ENCODE measurements at places on chromosomes 2 and 18.
A peak's percentile ranks its signal among the peaks of the same experiment; 100 is the strongest.

DNA sequence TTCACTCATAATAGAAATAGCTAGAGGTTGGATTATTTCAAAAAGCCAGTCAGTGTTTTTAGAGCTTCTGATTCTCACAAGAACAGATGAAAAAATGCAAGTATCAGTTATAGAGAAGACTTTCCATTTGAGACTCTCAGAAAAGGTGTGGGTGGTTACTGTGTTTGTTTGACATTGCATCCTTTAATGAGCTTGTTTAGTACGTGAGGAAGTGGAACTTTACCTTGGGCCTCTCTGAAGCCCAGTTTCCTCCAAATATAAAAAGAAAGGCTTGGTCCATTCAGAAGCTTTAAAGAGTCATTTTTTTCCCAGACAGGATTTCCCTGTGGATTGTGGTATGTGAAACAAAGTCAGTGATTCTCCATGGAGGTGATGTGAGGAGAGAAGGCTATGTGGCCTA lies 89.9 kb upstream of the RANBP2 start:
- DNase-seq: no peak

GRCh38 chr2:152134488-152135280 lies 35.8 kb upstream of the CACNB4 start:
- no peak for DNase-seq

DNA sequence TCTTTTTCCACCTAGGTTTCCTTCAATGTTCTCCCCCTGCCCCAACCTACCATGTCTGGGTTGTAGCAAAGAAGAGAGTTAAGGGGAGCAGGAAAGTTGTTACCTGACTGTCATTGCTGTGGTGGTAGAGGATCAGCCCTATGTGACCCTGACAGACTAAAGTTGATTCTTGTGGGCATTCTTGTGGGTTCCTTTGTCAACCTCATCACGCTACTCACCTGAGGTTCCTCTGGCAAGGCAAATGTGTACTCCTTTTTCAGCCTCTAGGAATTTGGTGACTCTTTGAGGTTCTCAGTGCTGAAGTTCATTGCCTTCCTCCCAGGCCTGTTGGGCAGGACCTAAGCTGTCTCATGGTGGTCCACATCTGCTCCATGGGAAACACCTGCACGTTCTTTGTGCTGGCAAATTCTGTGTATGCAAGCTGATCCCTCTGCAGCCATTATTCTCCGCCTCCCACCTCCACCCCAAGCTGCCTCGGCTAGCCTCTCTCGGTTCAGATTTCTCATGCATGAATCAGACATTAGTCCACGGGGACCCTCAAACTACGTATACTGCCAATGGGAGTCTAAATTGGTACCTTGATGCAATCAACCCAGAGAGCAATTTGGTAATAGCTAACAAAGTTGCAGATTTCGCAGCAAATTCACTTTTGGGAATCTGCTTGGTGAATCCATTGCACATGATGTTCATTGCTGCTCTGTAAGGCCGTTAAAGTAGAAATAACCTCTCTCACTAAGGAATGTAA lies 1.5 kb upstream of the GMCL1 start:
- DNase-seq: no peak

GRCh38 chr2:175175896-175176295 lies 5.6 kb downstream of the ATP5MC3 start:
- DNase-seq: no peak

GRCh38 chr2:105576440-105577241 lies 168.1 kb upstream of the NCK2 start:
- no peak for DNase-seq

- DNase-seq: no peak
Measured at GRCh38 chr2:182615036-182615435, 101.0 kb upstream of the DNAJC10 start.

GRCh38 chr2:102508863-102509262 lies 35.8 kb downstream of the SLC9A4 start:
- no peak for DNase-seq

DNA sequence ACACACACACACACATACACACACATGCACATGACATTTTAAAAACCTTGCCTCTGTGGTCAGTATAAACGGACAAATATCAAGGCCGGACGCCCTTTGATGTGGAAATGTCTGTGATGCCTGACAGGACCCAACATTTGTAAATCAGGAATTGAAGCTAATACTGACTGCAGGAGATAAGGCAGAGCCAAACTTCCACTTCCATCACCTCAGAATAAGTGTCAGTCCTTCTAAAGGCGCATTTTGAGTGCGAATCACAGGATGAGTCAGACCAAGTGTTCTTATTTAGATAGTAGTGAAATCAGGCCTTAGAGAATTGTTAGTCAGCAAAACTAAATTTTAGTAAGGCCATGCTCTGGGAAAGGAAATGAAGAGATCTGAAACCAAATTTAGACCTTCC lies 211.7 kb upstream of the LRATD1 start:
- DNase-seq: no peak

GRCh38 chr2:171972329-171972982 lies 27.3 kb upstream of the METAP1D start:
- no peak for DNase-seq

DNA sequence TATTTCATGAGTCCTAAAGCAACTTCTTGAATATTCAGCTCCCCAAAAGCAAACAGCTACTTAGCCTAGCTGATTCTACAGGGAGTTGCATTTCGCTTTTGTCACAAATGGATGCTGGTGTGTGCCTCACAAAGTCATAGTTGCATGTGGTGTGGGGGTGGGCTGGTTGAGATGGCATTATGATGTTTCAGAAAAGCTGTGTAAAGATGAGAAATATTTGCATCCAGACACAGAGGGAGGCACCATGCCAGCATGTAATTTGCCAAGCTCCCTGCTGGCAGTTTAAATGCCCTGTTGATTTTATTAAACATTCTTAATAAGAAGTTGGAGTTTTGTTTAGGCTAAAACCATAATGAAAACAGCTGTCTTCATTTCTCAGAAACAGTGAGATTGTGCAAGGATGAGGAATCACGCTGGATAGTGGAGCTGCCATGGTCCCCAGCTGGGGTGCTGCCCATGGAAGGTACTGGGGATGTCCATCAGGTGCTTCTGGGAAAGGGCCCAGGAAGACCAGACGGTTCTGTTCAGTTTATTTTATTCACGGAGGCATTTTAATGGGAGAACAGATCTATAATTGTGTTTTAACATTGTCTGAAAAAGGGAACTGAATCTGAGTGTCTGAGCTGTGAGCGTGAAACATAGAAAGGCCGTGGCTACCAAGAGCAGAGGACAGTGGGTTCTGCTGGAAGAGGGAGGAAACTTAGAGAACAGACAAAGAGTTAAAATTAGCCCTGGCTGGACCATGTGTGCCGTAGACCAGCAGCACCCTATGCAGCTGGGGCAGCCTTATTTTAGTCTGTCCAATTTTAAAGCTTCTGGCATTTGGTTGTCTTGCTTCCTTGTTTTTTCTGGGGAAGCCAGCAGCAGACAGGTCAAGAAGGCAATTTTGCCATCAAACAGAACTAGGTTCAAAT lies 177.1 kb downstream of the FAM210A start:
- no peak for DNase-seq

DNA sequence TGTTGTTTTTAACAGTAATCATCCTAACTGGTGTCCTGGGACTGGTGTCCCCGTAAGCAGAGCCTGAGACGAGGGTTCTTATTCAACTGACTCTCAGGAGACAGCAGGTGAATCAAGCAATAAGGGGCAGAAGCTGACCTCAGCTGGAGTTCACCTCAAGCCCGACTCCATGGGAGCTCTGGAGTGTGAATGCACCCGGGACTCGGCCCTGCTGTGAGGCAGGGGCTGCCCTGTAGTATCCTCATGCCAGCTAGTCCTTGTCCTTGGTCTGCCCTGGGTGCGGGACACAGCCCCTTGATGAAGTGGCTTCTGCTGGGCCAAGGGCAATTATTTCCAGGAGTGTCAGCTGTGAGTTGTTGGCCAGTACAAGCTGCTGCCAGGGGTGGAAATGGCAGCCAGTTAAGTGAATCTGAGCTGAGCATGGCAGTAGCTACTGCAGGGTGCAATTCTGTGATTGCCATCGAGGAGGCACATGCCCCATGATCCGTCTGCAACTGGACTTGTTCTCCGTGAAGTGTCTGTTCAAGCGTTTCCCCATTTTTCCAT lies 54.9 kb upstream of the OTOS start:
- DNase-seq: peak; percentile 59

- DNase-seq: no peak
Measured at GRCh38 chr2:181458871-181459270, 1.7 kb downstream of the ITGA4 start.

GRCh38 chr2:146987996-146988395 lies 856.8 kb upstream of the ACVR2A start:
- no peak for DNase-seq

GRCh38 chr18:74533666-74534065 lies 634 bp upstream of the CNDP1 start:
- no peak for DNase-seq

- no peak for DNase-seq
Measured at GRCh38 chr2:83055376-83056010, 1403.6 kb downstream of the SUCLG1 start.

DNA sequence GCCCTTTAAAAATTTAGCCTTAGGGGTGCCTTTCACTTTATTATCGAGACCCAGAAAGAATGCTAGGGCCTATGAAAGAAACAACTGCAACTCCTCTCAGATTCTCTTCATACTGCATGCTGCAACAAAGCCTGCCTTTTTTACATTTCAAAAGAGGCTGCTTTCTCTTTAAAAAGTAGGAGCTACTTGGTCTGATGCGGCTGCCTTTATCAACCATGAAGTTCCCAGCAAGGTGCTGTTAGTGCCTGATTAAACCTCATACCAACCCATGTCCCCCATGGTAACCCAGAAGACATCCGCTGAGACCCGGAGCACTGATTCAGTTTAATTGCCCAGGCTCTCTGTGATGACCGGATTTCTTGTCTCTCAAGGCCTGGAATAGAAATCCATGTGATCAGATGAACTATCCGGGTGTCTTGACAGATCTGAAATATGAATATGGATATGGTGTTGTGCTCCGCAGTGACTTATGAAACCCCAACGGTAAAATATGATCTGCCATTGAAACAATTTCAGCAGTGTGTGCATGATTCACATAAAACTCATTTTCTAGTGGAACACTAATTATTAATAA lies 368.3 kb downstream of the ZNF521 start:
- no peak for DNase-seq

DNA sequence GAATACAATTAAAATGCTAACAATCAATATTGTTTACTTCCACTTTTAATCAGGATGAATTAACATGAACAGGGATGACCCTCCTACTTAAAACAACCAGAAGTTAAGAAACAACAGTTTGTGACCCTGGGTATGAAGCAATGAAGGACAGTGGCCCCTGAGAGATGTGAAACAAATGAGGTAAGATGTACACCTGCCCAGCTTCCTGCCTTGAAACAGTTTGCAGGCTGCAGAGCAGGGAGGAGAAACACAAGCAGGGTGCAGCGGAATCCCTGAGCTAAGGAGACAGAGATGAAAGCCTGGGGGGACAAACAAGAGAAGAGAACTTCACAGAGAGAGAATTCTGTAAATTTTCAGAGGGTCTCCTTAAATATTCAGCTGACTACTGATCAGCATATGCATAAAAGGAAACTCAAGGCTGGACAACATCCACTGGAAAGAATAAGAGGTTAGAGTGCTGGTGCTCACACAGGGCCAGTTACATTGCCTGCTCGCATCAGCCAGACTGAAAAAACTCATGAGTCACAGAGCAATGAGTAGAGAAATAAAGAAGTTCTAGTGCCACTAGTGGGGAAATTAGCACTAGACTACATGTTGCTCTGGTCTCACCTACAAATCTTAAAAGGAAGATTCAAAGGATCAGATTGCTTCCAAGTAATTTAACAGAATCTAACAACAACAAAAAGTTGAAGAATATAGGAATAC lies 106.4 kb downstream of the PID1 start:
- no peak for DNase-seq

- DNase-seq: no peak
Measured at GRCh38 chr2:4597400-4597799, 894.0 kb downstream of the DCDC2C start.

GRCh38 chr2:102478686-102479470 lies 5.9 kb downstream of the SLC9A4 start:
- no peak for DNase-seq

DNA sequence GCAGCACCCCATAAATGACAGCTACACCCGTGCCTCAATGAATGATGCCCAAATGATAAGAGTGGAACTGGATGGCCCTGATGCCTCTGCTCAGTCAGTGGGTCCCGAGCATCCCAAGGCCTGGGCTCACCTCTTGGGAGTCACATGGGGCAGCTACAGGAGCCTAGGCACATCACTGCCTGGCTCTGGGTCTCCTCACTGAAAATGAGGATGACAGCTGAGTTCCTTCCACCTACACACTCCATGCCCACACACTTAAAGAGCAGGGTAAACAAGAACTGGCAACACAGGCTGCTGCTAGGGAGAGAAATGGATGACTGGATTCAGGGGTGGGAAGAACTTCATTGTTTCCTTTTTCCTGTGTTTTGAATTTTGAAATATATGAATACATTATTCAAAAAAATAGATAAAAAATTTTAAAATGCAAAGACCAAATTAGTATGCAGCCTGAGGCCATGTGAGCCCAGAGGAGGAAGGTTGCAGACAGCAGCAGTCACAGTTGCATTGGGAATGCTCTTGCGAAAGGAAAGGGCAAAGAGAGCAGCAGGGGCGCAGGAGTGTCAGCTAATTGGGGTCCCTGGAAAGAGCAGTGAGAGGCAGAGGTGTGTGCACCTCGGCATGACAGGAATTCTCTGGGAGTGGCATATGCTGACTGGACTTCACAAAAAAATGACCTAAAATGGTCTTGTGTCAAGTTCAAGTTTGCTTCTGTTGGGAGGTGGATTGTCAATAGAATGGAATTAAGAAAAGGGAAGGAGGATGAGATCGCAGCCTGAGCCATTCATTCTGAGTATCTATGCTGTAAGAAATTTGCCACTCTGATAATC lies 327.1 kb downstream of the CELF4 start:
- no peak for DNase-seq

- no peak for DNase-seq
Measured at GRCh38 chr2:47271054-47272000, 116.2 kb upstream of the STPG4 start.

- no peak for DNase-seq
Measured at GRCh38 chr2:195364015-195364965, 292.7 kb upstream of the SLC39A10 start.

GRCh38 chr2:45823723-45824206 lies 172.3 kb downstream of the PRKCE start:
- DNase-seq: no peak

- no peak for DNase-seq
Measured at GRCh38 chr2:60634438-60634837, 81.0 kb upstream of the BCL11A start.
